AML-193 (cell line): ENCODE measurements at places on chromosomes 1 and 21.

DNA sequence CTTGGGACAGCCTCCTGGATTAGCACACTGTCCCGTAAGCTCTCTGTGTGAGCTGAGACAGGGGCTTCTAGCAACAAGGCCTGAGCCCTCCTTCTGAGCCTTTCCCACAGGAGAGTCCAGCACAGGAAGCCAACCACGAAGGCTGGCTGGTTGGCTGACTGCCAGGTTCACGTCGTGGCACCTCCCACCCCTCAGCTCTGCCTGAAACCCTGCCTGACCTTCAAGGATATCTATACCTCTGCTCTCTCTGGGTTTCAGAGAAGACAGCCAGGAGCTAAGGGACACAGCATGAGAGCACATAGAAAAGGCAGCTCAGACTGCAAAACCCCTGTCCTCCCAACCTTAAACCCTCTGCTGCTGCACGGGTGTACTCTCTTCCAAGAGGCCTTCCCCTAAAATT, 13.9 kb downstream of the DLGAP3 start:
- no peak for DNase-seq

DNA sequence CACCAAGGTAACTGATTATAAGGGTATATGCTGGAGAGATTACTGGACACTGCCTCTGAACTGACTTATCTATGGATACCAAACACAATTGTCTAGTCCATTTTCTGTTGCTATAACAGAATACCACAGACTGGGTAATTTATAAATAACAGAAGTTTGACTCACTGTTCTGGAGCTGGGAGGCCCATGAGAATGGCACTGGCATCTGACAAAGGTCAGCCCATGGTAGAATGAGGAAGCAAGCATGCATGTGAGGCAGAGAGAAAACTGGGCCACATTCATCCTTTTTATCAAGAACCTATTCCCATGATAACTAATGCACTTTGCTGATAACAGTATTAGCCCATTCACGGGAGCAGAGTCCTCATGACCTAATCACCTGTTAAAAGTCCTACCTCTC, 37.4 kb downstream of the FCER1A start:
- DNase-seq, result no peak

GRCh38 chr1:159737238-159737916, 23.0 kb upstream of the CRP start:
- no peak for DNase-seq

GRCh38 chr1:234578735-234579134, 31.2 kb downstream of the IRF2BP2 start:
- DNase-seq, result no peak

DNA sequence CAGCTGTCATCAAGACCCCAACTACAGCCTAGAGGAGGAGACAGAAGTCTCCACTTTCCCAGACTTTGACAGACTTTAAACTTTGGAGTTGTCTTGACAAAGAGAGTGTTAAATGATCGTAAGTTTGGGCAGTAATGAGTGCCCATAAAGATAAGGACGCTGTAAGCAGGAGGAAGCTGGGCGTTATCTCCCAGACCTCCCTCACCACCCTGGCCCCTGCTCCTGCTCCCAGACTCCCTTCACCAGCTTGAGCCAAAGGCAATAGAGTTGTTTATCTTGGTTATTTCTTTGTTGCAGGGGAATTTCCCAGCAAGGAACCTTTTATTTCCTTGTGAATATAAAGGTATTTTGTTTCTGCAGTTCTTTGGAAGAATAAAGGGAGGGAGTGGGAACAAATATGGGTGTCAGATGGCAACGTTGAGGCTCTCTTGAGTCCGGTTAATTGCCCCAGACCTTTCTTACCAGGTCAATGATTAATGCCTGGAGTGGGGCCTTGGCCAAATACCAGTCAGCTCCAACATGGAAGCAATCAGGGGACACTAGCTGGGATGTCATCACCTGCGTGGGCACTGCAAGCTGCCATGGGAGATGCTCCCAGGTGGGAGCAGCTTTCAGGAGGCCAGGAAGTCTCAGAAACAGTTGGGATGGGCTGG, 4.4 kb downstream of the PIGR start:
- DNase-seq, result no peak

GRCh38 chr1:70429219-70429618, 18.2 kb downstream of the CTH start:
- DNase-seq, result no peak

DNA sequence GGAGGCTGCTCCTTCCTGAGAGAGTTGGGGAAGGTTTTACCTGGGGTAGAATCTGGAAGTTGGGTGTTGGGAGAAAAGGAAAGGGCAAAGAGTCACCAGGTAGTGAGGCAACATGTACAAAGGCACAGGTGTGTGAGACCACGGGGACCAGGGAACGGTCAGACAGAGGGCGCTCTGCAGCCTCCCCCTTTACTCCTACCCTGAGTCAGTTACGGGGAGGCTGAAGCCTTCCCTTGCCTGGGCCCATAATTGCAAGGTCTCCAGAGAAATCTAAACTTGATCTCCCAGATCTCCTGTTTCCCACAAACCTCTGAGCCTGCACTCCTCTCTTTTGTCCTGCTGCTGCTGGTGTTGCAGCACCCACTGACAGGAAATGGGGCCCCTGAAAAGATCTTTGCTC, 22.0 kb downstream of the CCN1 start:
- DNase-seq, result no peak

DNA sequence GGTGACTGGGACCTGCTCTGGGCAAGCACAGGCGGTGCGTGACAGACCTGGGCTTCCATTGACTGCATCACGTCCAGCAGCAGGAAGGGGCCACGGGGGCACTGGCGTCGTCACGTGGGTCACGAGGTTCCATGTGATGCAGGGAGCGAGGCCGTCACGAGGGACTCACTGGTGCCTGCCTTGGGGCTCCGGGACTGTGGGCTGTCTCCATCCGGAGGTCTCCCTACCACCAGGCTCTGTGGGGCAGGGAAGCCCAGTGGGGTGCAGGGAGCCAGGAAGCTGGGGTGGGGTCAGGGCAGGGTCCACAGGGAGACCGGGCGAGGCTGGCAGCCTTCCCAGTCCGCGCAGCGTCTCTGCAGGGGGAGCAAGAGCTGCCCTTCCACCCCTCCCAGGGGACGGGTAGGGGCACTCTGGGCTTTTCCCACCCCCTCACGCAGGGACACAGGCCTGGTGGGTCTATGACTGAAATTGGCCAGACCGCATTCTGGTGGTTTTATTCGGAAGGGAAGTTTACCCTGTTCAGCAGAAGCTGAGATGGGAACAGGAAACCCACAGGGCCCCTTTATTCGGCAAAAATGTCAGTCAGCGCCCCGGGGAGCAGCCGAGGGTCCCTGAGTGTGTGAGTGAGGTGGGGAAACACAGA, 416 bp upstream of the TNFRSF14 start:
- peak; percentile 66 for DNase-seq

- no peak for DNase-seq
These were observed 16.7 kb upstream of the PRDM15 start for GRCh38 chr21:41895643-41896493.

- DNase-seq, result no peak
These were observed 13.1 kb downstream of the ZNF326 start for GRCh38 chr1:90007979-90008404.

GRCh38 chr1:99682291-99682751, 36.4 kb downstream of the PALMD start:
- DNase-seq, result no peak

- DNase-seq, result no peak
These were observed 1.6 kb downstream of the E2F2 start for GRCh38 chr1:23529146-23530086.

DNA sequence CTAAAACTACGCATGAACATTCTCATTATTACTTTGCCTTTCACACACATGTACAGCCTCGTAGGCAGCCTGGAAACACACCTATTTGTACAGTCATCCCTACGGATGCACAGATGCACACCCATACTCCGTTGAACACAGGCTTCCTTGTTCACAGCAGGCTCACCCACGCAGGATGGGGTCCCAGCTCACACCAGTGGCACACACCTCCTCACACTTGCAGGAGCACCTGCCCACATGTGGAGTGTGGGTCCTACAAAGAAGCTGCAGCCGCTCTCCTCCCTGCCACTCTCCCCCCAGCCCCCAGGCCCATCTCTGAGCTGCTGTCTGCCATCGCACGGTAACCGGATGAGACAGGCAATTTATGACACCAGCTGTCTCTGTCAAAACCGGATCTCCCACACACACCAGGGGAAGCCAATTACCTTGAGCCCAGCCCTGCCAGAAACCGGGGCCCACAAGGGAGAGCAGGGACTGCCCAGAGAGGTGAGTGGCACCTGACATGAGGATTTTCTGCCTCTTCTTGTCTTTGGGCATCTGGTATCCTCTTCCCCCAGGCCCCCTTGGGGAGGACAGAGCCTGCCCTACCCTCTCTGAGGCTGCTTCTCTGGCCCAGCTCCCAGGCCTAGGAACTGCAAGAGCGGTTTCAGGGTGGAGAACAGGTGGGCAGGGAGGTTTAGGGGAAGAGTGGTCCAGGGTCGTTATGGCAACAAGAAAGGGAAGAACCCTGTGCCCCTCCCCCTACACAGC, 175.4 kb downstream of the IGSF21 start:
- no peak for DNase-seq

DNA sequence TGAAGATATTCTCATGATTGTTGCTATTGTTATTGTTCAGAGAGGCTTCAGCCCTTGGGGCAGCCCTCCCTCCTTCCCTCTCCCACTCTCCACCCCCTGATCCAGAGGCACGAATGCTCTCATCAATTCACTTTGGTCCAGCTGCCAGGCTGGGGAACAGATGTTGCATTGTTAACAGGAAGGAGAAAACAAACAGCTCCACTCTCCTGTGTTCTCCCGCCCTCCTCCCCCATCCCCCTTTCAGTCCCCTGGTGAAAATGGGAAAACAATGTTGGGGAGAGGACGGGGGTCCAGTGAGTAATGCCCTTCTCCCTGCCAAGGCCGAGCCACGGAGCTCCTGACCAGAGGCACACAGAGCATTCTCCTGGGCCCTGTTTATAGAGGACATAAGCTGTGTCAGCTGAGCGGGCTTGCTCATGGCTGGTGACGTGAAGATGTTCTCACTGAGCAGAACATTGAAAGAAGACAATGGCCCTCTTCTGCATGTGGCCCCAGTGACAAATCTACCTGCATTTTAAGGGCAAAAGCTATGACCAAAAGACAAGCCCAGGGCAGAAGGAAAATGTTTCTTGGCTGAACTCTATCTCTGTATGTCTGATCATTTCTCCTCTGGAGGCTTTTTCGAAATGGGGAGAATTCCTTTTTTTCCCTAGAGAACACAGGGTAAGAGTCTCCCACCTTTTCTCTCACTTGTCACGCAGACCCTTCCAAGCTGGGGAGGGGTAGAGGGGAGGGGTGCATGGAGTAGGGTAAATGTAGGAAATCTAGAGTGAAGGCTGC, 111.7 kb downstream of the GLUL start:
- DNase-seq, result no peak

GRCh38 chr21:30104241-30104640, 62.4 kb downstream of the CLDN17 start:
- DNase-seq, result no peak

- no peak for DNase-seq
These were observed 30.0 kb upstream of the REG4 start for GRCh38 chr1:119841306-119841705.

DNA sequence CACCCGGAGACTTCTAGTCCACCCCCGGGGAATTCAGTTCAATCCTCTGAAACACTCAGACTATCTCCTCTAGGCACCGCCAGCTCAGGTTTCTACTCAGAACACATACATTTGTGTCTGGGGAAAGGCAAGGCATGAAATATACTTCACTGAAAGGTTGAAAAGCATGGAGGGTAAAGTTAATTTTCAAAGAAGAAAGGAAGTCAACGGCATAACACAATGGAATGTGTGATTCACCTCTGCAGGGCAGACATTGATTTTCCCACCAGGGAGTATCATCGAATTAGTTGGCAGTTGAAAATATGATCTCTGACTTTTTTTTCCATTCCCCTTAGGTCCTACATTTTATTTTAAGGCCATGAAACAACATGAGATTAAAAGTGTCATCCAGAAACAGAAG, 669.4 kb downstream of the SMYD3 start:
- no peak for DNase-seq

DNA sequence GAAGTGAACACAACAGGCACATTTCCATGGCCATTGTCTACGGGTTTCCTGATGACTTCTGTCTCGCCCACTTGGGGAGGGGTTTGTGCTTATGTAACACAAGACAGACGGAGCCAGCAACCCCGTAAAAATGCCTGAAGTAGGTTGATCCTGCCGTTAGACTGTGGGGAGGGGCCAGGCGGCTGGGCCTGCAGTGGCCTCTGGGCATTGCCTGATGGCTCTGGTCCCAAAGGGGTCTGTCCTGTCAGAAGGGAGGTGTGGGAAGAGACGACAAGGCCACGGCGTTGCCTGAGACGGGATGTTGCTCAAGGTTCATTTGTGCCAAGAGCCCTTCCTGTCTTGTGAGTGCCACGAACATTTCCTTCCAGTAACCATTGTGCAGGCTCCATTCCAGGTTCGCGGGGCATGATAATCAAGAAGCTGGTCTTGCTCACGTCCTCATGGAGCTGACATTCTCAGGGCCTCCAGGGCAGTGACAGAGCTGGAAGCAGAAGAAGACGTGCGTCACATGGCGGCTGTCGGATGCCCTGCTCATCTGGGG, 44.7 kb downstream of the ABCG1 start:
- DNase-seq, result no peak

- no peak for DNase-seq
These were observed 602.8 kb downstream of the KCNT2 start for GRCh38 chr1:196005426-196005825.

- DNase-seq, result no peak
These were observed 171.2 kb downstream of the SEC16B start for GRCh38 chr1:177798614-177799013.

- DNase-seq, result no peak
These were observed at the start of gene DYNLT5 for GRCh38 chr1:66752000-66752592. TSS of gene DYNLT5 (plus strand) at chr1:66752459. CDS start at chr1:66754659, 2,200 bp downstream.

DNA sequence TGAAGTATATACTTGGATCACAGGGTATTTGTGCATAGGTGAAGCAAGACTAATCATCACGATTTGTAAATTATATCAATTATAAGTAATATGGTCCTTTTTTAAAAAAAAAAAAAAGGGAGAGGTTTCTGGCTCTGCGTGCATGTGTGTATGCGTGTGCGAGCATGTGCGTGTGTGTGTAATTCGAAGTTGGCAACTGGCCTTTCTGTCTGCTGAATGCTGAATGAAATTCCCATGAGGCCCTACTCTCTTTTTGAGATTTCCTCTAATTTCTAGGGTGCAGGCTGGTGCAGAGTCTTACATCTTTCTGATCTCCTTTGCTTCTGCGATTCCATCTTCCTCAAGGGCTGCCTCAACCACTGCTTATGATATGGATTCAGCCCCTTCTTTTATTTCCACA, 212.2 kb downstream of the URB2 start:
- no peak for DNase-seq

DNA sequence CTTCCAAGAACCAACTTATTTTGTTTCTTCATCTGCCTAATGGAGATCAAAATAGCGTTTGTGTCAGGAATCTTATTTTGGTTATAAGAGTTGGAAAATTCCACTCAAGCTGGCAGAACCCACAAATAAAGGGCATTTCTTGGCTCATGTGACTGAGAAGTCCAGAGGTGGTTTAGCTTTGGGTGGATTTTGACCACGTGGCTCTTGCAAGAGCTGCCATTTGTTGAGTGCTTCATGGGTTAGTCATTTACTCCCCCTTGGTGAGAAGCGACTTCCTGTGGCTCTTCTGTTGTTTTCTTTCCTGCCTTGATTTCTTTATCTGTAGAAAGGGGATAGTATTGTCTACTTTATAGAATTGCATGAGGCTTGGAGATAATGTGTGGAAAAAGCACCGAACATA, 9.5 kb upstream of the RNF186 start:
- no peak for DNase-seq

GRCh38 chr21:26844258-26845065, 747 bp downstream of the ADAMTS1 start:
- DNase-seq, result no peak

GRCh38 chr1:205598841-205599668, 32.8 kb downstream of the ELK4 start:
- DNase-seq, result no peak

- DNase-seq, result no peak
These were observed 103.4 kb downstream of the COL24A1 start for GRCh38 chr1:86052948-86053698.
